Activated T-cell treated with anti-CD3 and anti-CD28 coated beads, Interleukin-2, amount 50 U/mL, for 1 hour (primary cell): ENCODE measurements at places on chromosomes 12 and 14.

GRCh38 chr12:24803430-24804245, 145.3 kb downstream of the BCAT1 start:
- no peak for DNase-seq

GRCh38 chr14:99284254-99285004, 12.4 kb upstream of the BCL11B start:
- DNase-seq, result no peak

GRCh38 chr14:20559461-20559904, 1.4 kb downstream of the RNASE9 start:
- DNase-seq, result no peak

DNA sequence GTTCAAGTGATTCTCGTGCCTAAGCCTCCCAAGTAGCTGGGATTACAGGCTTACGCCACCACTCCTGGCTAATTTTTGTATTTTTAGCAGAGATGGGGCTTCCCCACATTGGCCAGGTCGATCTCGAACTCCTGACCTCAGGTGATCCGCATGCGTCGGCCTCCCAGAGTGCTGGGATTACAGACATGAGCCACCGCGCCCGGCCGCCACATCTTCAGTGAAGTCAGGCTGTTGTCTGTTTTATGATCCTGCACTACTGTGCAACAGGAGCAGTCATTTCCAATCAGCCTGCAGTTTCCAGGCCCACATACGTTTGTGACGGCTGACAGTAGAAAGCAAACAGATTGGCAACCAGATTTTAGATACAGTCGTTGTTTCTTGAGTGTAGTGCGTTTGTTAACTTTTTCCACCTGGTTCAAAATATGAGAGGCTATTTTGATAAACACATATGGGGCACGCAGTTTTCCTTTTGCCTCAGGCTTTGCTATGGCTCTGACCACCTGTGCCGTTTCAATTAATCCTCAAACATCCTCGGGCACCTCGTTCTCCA, 74.8 kb downstream of the LGMN start:
- DNase-seq, result no peak

DNA sequence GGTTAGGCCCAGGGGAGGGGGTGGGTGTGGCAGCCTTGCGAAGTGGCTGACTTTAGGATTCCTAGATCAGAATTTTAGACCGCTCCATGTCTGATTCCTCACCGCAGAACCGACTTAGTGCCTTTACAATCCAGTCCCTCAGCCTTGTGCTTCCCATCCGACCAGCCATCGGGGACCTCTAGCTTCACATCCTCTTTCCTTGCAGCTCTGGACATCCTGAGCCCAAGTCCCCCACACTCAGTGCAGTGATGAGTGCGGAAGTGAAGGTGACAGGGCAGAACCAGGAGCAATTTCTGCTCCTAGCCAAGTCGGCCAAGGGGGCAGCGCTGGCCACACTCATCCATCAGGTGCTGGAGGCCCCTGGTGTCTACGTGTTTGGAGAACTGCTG, 557 bp downstream of the COPS7A start:
- no peak for DNase-seq

DNA sequence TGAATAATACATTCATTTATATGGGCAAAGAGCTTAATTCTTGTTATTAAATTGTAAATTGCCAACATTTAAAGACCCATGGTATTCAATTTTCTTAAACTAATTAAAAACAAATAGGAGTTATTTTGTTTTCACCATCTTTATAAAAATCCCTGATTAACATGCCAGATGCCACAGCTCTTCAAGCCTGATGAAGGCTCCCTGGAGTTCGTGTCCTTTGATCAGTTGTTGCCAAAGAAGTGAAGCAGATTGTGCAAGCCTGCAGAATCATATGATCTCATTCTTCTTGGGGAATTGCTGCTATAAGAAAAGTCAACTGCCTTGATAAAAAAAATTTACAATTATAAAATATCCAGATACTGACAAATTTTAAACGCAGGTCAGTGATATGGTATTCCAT, 288.3 kb upstream of the PPFIA2 start:
- DNase-seq, result no peak

GRCh38 chr12:92233346-92234015, 87.8 kb upstream of the BTG1 start:
- no peak for DNase-seq

GRCh38 chr14:89266754-89267153, 150.3 kb downstream of the FOXN3 start:
- no peak for DNase-seq

- DNase-seq, result no peak
These were observed 20.5 kb downstream of the OR8S1 start for GRCh38 chr12:48545833-48546469.

DNA sequence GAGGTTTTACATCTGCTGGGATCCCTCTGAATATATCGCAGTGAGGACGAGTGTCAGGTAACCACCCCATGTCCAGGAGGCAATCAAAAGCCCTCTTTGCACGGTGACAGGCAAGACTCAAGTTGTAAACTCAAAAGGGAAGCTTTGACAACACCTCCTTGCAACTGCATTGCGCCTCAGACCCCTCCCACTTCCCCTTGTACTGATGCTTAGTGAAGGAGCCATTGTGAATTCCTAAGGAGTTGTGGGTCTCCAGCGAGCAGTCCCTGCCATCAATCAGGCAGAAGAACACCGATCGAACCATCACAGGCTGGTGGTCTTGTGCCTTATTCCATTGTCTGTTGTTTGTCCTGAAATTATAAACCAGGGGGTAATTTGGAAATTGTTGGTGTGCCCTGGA, 112.6 kb downstream of the CCDC60 start:
- DNase-seq, result no peak

- no peak for DNase-seq
These were observed 120.3 kb upstream of the PLEKHG7 start for GRCh38 chr12:92582475-92582874.

DNA sequence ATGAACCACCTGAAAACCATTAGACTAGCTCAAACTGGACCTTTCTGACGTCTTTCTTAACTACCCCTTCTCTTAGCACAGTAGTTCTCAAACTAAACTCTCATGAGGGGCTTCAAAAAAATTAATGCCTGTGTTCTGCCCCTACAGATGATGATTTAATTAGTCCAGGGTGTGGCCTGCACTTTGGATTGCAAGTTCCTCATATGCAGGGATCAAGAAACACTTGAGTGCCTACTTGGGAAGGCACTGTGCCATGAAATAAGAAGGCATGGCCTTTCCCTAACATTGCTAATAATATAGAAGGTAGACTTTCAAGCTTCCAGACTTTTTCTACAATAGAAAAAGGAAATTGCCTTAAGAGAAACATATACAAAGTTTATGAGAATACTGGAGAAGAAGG, 22.8 kb upstream of the KLHDC2 start:
- DNase-seq, result no peak

- DNase-seq, result no peak
These were observed 234.6 kb downstream of the PCNX1 start for GRCh38 chr14:71141701-71142374.

DNA sequence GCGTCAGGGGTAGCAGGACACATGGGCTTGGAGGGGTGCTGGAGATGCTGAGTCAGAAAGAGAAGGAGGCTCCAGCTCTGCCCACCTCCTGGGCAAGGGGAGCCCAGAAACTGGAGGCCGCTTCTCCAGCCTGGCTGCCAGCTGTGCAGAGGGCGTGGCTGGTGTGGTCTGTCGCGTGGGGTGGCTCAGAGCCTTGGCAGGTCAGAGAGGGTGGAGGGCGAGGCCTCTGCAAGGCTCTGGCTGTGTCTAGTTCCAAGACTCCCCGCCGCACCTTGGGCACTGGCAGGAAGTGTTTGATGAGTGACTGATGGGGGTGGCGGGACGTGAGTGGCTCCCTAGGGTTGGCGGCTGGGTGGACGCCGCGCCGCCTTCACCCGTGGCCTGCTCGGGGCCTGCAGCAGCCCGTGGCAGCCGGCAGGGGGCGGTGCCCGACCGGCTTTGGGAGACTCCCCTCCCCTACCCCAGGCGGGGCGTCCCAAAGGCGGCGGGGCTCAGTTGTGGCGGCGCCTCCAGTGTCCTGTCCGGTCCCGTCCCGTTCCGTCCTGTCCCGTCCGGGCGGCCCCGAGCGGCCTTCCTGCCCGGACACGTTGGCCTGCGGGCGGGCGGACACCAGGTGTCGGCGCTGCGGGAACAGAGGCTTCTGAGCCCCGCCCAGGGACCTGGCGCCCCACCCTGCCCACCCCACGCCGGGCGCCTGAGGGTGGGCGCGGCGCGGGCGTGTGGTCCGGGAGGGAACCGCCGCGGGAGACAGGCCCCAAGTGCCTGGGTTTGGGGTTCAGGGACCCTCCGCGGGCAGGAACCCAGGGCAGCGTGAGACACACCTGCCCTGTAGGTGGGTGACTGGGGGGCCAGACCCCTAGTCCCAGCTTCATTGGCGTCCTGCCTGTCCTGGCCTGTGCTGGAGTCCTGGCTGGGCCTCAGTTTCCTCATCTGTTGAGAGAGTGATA, 39.7 kb downstream of the KRT80 start:
- peak; percentile 79 for DNase-seq

GRCh38 chr14:100673085-100673806, 53.4 kb upstream of the DLK1 start:
- DNase-seq, result no peak

DNA sequence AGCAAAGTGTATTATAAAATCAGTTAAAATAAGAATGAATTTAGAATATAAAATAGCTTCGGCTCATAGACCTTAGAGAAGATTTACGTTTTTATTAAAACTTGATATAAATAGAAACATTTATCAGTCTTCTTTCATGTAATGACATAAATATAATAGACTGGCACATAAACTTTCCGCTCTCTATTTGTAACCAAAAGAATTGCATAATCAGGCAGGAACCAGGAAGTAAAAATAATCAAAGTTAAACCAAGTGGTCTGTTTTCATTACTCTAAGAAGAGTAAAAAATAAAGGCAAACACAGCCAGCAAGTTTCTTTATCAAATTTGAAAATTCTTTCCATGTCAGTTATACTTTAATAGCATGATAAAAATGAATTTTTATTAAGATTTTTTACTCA, 46.3 kb upstream of the ATP2A2 start:
- DNase-seq, result no peak

DNA sequence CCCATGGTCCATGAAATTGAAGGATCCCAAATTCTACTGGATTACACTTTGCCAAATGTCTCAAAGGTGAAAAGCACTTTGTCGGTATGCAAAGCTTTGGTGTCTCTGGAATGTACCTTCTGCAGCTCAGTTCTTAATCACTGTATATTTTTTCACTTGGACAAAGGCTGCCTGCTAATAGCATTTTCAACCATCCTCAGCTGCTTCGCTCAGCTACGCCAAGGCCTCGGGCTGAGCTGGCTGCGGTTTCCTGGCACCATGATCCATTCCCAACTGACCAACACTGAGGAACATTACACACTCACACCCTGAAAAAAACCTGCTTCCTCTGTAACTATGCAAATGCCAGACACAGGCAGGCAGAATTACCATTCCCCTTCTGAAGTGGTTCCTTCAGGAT, 335.2 kb downstream of the DPF3 start:
- DNase-seq, result no peak

DNA sequence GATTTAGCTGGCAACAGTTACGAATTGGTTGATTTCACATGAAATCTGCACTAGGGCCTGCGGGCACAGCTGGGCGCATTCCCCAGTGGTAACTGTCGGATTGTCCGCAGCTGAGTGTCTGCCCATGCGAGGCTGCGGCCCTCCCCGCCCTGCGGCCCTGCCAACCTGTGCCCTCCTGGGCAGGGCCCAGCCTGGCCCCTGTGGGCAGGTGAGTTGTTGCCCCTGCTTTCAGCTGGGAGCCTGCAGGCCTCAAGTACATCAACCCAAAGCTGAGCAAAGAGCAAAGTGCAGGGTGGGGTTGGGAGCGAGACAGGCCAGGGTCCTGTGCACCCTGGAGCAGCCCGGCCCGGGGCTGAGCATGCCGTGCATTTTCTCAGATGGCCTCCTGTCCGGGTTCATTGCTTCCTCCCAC, 89.1 kb downstream of the ADGRD1 start:
- no peak for DNase-seq

DNA sequence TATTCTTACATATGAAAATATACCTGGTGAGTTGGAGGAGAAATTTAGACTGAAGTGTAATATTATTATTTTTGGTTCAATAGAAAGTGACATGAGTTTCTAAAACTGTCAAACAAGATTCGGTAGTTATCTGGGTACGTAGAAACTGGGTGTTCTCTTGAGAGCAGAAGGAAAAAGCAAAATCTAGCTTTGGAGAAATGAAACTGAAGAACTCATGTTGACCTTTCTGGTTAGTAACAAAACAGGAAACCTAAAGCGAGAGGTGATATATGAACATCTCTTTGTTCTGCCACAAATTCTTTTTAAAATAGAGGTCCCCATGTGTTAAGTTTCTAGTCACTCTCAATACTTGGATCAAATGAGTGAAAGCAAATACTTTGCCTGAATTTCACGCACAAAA, 401.7 kb downstream of the TRHDE start:
- DNase-seq, result no peak

GRCh38 chr12:60075091-60075490, 479.3 kb downstream of the SLC16A7 start:
- DNase-seq, result no peak

DNA sequence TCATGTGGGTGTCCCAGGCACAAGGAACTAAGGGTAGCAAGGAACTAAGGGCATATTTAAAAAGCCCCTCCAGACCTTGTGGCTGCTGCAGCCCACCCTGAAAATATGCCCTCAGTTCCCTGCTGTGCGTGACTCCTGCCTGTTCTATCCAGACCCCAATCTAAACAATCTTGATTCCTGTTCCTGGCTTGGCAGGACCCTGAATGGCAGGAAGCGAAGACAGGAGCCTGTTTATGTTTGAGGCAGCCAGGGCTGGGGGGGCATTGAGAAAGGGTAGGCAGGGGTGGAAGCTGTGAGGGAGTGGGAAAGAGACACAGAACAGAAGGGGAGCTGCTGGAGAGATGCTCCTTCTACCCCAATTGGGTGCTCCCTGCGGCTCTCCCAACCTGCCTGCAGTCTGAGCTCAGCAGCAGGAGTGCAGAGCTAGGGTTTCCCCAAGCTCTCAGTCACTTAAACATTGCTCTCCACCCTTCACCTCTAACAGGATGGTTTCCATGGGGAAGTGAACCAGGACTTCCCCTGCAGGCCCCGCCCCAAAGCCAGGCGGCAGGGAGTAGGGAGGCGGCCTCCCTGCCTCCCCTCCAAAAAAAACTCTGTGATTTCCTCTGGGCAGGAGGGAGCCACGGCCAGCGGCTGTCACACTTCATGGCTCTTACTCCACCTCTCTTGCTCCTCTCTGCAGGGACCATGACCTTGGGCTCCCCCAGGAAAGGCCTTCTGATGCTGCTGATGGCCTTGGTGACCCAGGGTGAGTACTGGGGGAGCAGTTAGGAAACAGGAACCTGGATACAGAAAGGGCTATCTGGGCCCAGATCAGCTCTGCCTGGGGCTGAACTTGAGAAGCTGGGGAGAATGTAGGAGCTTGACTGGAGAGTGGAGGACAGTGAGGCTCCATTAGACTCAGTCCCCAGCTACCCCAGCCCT, 4.7 kb downstream of the ACVRL1 start:
- no peak for DNase-seq

- DNase-seq, result no peak
These were observed 45.3 kb upstream of the LRIG3 start for GRCh38 chr12:58965568-58965967.

- DNase-seq, result no peak
These were observed 349.9 kb downstream of the ETNK1 start for GRCh38 chr12:22974865-22975264.
